ENCODE measurements at places on chromosomes 5 and 9.

GRCh38 chr9:126852086-126852688 lies 8.3 kb upstream of the ZBTB34 start:
- DNase-seq: no peak

DNA sequence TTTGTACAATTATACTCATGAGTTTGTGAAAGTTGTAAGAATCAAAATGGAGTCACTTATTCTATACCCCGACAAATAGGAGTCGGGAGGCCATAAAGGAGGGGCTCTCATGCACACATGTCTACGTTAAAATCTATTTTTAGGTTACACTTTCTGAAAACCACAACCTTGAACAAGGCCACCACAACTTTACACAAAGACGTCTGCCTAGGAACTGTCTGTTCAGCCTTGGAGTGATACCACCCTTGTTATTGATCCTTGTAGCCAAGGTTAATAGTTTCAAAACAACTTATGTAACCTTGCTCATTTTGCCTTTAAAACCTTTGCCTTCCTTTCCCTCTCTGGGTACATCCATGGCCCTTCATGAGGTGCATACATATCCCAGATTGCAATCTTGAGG lies 4.1 kb upstream of the NDFIP1 start:
- DNase-seq: no peak

DNA sequence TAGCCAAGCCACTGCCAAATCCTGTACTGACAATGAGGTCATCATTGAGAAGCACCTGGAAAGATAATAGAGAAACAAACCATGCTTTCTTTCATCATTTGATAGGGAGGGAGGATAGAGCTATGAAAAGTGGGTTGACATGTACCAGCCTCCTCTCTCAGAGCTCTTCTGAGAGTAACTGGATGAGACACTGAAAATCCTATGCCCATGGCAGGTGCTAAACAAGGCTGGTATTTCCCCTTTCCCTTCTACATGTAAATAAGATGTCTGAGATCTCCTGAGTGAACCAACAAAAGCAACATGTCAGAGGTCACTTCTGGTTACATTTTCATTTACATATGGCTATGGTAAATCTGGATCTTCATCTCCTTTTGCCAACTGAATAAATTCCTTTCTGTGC lies 45.3 kb upstream of the TRAF1 start:
- DNase-seq: no peak

DNA sequence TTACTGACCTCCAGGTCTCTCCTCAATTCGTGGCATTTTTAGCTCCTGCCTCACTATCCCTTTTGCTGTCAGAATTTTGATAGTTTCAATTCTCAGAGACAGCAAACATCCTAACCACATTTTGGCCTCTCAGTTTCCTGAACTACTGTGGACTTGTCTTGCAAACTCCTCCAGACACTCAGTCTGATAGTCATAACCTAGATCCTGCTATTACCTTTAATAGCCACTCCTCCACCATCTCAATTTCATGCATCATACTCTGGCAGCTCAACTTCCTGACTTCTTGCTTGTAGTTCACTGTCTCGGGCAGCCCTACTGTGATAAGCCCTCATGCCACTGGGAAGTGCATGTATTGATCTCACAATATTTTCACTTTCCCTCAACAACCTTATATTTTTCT lies 481.8 kb upstream of the CDH18 start:
- DNase-seq: no peak

GRCh38 chr5:16927613-16928012 lies 8.5 kb downstream of the MYO10 start:
- no peak for DNase-seq

DNA sequence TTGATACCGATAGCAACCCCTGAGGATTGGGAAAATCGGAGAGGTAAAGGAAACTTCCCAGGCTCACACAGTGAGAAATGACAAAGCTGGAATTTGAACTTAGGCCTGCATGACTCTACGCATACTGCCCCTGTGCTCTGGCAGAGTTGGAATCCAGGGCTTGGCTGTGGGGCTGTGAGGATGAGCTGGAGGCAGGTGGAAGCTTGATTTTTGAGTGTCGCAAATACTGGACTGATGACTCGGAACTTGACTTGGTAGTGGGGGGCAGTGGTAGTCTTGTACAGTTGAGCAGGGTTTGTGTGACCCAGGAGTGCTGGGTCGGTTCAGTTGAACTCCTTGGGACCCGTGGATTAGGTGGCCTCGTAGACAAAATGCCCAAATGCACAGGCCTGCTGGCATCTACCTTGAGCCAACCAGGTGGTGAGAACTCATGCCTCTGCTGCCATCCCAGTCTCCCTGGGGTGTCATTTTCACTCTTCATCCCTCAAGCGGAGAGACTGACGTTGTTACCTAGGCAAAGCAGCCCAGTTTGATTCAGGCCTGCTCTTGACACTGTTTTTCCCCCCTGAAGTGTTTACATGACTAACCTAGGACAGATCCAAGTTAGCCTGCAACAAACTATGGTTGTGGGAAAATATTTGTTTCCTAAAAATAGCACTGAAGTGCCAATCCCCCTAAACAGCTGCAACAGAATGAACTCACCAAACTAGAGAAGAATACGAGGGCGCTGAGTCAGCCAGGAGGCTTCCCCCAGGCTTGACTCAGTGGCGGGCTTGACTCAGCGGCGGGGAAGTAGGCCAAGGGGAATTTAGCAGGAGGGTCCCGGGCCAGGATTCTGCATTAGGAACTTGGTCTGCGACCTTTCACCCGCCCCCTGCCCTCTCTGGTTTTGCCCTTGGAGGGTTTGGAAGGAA lies 45.7 kb upstream of the ORM1 start:
- no peak for DNase-seq

GRCh38 chr5:131279204-131279603 lies 15.4 kb downstream of the CDC42SE2 start:
- no peak for DNase-seq

GRCh38 chr9:134247918-134248631 lies 78.2 kb upstream of the RXRA start:
- DNase-seq: no peak

DNA sequence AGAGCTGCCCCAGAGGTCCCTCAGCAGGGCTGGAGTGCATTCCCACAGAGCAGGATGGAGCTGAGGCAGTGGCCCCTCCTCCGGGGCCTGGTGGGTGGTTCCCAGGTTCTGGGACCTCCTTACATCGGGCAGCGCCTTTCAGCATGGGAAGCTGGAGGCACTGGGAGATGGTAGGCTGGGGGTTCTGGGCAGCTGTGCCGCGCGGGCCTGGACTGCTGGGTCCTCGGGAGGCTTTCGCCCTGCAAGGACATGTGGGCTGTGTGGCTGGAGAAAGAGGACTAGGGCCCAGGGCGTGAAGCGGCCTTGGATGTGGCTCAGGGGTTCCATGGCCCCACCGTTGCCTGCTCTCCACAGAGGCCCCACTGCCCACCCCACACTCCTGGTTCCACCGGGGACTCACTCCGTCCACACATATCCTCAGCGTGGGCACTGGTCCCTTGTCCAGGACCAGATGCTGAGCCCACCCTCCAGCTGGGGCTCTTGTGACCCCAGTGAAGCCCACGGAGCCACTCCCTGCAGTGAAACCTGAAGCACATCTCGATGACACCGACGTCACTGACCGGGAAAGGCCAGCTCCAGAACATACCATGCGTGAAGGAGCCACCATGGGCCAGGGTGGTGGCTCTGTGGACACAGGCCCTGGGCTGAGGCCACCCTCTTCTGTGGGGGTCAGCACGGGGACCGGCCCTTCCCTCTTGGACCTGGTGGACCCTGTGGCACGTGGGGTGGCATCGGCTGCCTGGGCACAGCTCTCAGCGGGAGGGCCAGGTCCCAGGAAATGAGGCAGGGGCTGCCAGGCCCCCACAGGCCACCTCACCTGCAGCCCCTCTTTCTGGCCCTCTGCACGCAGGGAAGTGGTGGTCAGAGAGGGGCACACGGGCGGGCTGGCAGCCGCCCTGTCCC lies 31.5 kb upstream of the NKD2 start:
- DNase-seq: no peak

GRCh38 chr5:60297658-60298057 lies 402.3 kb downstream of the DEPDC1B start:
- no peak for DNase-seq

DNA sequence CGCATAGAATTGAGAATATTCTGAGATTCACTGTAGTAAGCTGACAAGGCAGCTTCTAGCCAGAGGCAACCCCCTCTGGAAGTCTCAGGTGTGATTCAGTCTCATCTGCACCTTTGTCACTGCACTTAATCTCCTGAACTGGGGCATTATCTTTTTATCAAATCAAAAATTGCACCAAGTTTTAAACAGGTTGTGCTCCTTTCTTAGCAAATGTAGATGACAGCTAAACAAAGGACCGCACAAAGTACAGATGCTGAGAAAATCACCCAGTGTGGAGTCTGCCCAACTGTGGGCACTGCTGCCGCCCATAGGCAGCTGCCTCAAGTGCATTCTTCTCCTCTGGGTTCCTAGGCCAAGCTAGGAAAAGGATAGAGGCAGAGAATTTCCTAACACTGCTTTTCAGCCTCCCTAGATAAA lies 51.1 kb downstream of the STARD4 start:
- no peak for DNase-seq

DNA sequence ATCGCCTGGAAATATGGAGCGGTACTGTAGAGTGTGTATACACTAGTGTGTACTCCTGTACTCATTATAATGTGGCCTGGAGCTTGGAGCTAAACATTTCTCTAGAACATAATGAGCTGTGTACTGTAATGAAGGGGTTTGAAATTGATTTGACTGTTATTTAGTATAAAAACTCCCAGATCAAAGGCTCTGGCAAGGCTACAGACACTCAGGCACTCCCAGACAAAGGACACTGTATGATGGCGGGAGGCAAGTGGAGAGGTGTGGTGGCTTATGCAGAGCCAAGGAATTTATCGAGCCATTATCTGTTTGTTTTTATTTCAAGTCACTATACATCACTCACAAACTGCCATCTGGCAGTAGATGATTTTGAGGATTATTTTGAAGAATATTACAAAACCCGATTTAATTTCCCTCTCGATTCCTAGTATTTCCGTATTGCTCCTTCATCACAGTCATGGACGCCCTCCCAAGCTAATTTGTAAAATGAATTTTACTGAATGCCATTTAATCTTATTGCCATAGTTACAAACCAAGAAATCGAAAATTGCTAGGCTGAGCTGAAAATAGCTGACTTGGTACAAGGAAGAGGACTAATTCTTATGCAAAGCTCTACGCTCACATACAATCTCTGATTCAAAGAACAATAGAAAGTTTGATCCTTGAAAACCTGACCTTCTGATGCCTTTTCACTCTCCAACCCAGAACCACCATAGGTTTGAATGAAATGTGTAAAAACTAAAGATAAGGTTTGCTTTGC lies 240.2 kb upstream of the SEMA6A start:
- DNase-seq: no peak

DNA sequence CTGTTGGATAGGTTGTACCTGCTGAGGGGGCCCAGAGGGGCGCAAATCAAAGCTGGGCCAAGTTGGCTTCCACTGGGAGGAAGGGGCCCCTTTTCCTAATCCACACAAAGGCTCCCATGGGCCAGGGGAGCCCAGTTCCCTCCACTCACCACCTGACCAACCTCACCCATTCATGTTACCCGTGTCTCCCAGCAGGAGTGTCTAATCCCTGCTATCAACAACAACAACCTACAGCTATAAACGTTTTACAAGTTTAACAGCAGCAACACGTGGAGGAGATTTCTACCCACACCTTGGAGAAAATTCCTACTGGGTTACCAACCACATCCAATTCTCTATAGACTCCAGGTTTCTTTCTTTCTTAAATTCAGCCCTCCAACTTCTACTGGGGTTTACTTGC lies 216.2 kb downstream of the SLIT3 start:
- DNase-seq: no peak

GRCh38 chr5:92064993-92065392 lies 681.9 kb upstream of the ARRDC3 start:
- no peak for DNase-seq

GRCh38 chr9:126695701-126696400 lies 82.1 kb downstream of the LMX1B start:
- no peak for DNase-seq

- DNase-seq: no peak
Observed at GRCh38 chr5:118557251-118557661, 431.1 kb downstream of the DTWD2 start.

GRCh38 chr9:69743930-69744329 lies 15.9 kb downstream of the PTAR1 start:
- DNase-seq: no peak

GRCh38 chr5:63923914-63924313 lies 38.3 kb downstream of the HTR1A start:
- DNase-seq: no peak

DNA sequence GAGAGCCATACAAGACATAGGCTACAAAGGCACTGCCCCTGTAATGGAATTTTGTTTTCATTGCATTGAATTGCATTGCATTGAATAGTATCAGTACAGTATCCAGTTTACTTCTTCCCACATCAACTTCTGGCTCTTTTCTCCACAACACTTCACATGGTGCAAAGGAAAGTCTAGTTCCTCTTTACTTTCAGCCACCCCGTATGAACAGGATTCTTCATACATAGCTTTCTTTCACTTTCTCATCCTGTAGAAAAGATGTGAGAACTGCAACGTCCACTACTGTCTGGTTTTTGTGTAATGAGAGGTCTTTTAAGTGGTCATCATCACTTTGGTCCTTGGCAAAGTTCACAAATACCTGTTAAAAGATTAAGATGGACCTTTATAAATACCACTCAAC lies 20.2 kb downstream of the NIPSNAP3B start:
- no peak for DNase-seq

- DNase-seq: no peak
Observed at GRCh38 chr9:84831377-84831776, 161.8 kb downstream of the NTRK2 start.

GRCh38 chr5:52896534-52897237 lies 92.5 kb upstream of the ITGA2 start:
- DNase-seq: no peak

DNA sequence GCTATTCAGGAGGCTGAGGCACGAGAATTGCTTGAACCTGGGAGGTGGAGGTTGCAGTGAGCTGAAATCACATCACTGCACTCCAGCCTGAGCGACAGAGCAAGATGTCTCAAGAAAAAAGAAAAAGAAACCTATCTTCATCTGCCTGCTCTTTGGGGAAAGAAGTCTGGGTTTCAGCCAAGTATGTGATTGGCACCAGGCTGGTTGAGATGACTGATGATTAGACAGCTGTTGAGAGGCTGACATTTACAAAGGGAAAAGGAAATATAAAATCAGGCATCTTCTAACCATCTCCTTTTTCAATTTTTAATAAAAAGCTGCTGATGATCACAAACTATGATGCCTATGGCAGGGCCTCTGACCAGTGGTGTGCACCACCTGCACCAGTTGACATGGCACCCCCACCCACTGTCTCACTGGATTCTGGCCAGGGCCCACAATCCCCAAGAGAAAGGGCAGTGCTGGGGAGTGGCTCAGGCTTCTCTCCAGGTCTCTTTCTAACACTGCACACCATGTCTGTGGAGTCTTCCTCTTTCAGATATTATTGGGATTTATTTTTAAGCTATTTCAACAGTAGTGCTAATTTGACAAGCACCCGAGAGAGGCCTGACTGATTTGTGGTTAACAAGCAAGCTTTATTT lies 17.2 kb upstream of the C5orf15 start:
- DNase-seq: no peak

DNA sequence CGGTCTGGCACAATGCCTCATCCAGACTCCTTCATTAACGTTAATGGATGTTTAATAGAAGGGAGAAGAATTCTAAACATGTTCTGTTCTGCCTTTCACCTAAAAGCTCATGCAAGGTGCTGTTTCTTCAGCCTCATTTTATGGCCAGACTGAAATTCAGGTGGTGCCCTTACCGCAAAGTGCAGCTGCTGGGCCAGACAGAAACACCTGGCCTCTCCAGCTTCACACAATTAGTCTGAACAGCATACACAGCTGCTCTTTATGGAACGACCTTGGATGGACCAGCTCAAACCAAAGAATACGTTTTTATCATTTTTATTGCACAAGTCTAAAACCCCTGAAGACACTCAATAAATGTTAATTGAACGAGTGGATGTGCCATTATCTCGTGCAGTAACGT lies 4.6 kb downstream of the SNCAIP start:
- DNase-seq: no peak

All from hypothalamus (tissue), 51 donors.